ENCODE measurements at places on chromosomes 7 and 10.

DNA sequence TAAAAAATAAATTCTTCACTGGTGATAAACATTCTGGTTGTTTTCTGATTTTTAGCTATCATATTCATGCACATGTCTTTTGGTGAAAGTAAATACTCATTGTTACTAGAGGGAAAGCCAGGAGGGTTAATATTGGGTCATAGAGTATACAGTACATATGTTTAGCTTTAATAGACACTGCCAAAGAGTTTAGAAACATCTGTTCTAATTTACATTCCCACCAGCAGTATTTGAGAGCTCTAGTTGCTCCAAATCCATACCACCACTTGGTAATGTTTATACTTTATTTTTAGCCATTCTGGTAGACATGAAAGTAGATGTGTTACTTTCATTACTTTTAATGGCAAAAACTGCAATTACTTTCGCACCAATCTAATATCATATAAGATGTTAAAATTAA lies 108.8 kb downstream of the MKX start:
- DNase-seq: no peak

DNA sequence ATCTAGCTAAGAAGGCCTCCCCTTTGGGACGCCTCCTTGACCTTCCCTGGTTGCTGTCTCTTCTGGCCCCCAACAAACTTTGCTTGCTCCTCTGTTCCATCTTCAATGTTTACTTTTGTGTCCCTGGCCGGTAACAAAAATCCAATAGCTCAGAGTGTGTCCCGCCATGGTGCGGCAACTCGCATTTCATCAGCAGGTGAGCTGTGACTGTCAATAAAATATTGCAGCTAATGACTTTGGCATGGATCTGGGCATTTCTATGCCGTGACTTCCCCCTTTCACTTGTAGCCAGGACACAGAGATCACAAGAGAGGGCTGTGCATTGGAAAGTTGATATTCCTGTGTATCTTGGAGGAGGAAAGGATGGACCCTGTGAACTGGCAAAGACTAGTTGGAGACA lies 317.6 kb downstream of the RPS24 start:
- DNase-seq: no peak

- no peak for DNase-seq
These were observed at the start of gene LRRC4 for GRCh38 chr7:128030654-128031611. LRRC4 (minus strand) TSS chr7:128031437; CDS start chr7:128030640, 797 bp downstream.

GRCh38 chr10:110739811-110740271 lies 95.7 kb downstream of the RBM20 start:
- no peak for DNase-seq

GRCh38 chr10:92938841-92939240 lies 90.5 kb downstream of the EXOC6 start:
- no peak for DNase-seq

- DNase-seq: no peak
These were observed 183.2 kb upstream of the PTPRZ1 start for GRCh38 chr7:121689749-121690148.

DNA sequence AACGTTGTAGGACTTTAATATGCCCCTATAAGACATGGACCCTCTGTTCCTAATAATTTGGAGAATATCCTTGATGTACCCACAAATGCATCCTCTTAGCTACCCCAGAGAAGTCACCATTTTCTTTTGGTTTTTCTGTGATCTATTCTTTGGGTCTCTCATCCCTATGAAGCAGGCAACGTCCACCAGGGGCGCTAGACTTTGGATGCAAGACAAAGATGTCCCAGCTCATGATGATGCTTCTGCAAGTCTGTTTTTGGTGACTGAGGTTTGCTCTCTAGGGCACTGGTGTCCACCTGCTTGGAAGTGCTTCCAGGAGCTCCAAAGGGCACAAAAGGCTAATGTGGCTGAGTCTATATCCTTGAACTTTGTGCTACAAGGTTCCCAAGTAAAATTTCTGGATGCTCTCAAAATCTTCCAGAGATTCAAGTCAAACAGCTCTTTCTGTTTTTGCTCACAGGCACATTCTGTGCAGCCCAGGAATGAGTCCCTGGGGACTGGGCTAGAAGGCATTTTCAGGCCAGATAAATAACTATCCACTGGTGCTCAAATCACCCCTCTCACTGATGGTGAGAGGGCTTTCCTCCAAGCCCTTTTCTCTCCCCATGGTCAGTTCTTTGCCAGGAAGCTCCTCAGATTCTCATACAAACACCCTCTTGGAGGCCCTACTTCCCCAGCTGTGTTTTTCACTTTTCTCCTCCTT lies 166.4 kb downstream of the C7orf25 start:
- DNase-seq: no peak
